Uterus (tissue), 4 donors: ENCODE measurements at places on chromosomes 16 and 17. TPM values are rescaled to one million over a fixed set of nuclear protein-coding genes. Genes with fewer than 3 reads are reported as not detected.

GRCh38 chr16:81623365-81624102 lies 155.6 kb upstream of the PLCG2 start:
- no peak for DNase-seq

The CDRT15L2 gene
- not detected for total RNA-seq

GRCh38 chr17:4206962-4207361 lies 56.8 kb downstream of the ANKFY1 start:
- DNase-seq = no peak

The STAT5A gene
- total RNA-seq = 30.7 TPM

DNA sequence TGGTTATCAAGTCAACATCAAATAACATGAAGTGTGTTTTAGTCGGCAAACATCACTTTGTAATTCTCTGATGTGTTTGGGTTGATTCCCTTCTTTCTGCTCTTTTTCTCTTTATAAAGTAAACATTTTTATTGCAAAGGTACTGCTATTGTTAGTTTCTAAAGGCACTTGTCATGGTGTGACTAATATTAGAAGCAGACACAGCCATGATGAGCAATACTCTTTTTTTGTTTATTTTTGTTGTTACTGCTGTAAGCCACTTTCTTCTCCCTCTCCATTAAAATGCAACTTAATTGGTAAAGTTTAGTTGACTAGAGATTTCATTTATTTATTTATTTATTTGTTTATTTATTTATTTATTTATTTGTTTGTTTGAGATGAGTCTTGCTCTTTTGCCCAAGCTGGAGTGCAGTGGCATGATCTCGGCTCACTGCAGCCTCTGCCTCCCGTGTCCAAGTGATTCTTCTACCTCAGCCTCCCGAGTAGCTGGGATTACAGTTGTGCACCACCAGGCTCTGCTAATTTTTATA lies 424.7 kb downstream of the WWOX start:
- DNase-seq = no peak
